Left renal cortex interstitium (tissue), 4 donors: ENCODE measurements at places on chromosomes 4 and X.

- DNase-seq, result no peak
These were observed 40.5 kb downstream of the AGA start for GRCh38 chr4:177401658-177402273.

DNA sequence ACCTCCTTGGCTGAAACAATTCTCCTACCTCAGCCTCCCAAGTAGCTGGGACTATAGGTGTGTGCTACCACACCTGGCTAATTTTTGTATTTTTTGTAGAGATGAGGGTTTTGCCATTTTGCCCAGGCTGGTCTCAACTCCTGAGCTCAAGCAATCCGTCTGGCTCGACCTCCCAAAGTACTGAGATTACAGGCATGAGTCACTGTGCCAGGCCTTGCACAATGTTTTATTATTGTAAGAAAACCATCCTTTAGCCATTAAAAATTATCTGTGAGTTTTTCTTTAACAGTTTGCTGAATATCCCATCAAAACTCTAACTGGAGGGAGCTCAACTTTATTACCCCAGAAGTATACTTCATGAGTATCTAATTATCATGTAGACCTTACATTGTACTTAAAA, 900.3 kb downstream of the PCDH7 start:
- DNase-seq, result no peak

GRCh38 chrX:123961268-123962005, at the start of gene STAG2:
STAG2 (plus strand) TSS chrX:123961706; CDS start chrX:124022628, 60,922 bp downstream.
- DNase-seq, result no peak

GRCh38 chr4:150240011-150240410, 161.8 kb downstream of the DCLK2 start:
- no peak for DNase-seq

GRCh38 chr4:20591571-20591970, 108.7 kb upstream of the PACRGL start:
- DNase-seq, result no peak

GRCh38 chr4:145909281-145909715, 29.3 kb downstream of the ZNF827 start:
- DNase-seq, result peak; percentile 48

DNA sequence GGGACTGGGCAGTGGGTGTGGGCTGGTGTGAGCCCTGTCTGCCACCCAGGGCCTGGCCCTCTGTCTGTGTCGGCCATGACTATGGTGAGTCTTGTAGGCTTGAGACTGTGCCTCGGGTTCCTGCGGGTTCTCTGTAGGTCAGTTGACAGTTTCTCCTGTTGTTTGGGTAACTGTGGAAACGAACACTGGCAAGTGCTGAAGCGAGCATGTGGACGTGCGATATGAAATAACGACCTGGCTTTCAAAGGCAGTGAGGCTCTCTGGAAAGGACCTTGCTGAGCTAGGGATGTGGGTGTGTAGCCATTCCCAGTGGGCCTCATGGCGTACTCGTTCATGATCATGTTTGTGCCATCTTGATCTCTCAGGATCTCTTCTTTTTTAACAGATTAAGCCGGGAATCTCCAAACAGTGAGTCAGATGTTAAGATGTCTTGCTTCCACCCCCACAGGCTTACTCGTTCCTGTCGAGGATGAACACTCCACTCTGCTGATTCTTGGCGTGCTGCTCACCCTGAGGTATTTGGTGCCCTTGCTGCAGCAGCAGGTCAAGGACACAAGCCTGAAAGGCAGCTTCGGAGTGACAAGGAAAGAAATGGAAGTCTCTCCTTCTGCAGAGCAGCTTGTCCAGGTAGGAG, 41.3 kb downstream of the HTT start:
- DNase-seq, result no peak

GRCh38 chrX:47247206-47247998, 14.6 kb downstream of the USP11 start:
- no peak for DNase-seq

GRCh38 chrX:77003530-77003929, 443.7 kb upstream of the FGF16 start:
- no peak for DNase-seq

GRCh38 chrX:129524250-129524850, 1.1 kb upstream of the SMARCA1 start:
- no peak for DNase-seq

- DNase-seq, result no peak
These were observed 581.0 kb downstream of the KCNIP4 start for GRCh38 chr4:21367567-21367966.

DNA sequence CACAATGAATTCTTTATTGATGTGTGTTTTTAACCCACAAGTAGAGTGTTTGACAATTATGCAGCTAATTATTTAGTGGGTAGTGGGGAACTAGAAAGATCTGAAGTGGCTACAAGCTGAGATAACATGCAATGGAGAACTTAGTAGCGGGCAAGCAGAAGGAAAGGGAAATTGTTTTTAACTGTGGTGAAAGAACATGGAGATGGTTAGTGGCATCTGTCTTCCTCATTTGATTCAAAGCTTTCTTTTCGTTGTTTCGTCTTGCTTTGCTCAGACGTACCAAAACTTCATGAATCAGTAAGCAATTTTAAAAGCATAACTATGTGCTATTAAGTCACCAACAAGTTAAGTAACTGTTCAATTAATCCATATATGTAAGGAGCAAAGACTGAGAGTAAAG, 169.9 kb downstream of the BANK1 start:
- no peak for DNase-seq
